Choroid plexus epithelial cell (primary cell): ENCODE measurements at places on chromosomes 12 and 14.

DNA sequence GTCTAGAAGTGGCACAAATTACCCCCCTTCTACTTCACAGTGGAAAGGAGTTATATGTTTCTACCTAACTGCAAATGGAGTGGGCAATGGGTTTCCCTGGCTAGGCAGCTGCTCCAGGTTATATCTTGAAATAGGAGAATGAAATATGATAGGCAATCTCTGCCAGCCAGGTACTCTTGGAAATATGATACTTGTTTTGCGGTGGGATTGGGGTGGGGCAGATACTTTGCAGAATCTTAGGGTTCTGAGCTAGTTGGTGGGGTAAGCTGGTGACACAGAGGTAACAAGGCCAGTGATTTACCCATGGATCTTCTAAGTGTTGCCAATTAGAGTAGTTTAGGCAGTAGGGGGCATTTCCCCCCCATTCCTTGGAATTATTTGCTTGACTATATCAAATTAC is 140.1 kb downstream of the ATP23 start:
- no peak for DNase-seq

- DNase-seq = no peak
These were observed 78.8 kb downstream of the C12orf75 start for GRCh38 chr12:105409279-105409678.

DNA sequence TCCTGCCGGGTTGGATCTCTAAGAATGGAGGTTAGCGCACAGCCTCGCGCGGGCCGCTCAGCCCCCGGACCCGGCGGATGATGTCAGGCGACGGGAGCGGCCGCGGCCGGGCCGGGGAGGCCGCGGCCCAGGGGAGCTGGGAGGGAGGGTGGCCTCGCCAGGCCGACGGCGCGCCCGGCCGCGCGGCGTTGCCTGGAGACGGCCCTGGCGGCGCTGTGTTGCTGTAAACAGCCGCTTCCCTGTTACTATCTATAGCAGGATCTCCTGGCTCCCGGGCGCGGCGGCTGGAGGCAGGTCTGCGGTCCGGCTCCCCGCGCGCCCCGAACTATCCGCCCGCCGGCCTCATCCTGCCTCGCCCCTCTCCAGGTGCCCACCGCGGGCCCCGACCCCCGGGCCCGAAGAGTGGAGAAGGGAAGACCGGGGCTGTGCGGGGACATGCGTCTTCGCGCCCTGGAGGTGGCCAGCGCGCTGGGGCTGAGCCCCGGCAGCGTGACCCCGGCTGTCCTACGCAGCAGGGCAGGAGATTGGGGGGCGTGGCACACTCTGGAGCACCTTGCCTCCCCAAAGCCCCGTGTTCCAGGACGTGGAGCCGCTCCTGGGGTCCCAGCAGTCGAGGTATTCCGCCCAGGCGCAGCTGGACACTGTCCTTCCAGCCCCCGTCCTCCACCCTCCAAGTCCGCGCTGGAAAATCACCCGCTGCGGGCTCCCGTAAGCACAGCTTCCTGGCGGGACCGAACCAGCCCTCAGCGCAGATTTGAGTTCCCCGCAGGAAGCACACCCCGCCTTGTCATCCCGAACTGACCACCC is 1.4 kb upstream of the FOS start:
- peak; percentile 96 for DNase-seq

DNA sequence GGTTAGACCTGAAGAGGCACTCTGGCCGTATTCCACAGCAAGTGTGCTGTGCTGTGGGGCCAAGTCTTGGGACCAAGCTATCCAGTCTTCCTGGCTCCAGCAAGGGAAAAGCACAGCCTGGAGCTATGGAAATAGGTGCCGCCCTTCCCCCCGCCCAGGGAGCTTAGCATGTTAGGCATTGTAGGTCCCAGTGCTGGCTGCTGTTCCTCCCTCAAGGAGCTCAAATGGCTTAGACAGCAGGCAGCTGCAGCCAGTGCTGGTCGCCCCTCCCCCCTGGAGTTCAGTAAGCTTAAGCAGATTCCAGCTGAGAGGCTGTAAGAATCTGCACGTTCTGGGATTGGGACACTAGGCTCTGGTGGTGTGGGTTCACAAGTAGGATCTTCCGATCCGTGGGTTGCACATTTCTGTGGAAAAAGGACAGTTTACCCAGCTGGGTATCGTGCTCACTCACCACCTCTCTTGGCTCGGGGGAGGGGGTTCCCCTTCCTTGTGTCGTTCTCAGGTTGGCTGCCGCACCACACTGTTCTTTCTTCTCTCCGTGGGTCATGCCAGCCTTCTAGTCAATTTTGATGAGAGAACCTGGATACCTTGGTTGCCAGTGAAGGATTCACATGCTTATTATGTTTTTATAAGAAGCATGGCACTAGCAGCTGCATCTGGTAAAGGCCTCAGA is 127.3 kb downstream of the CNTN1 start:
- DNase-seq = no peak

DNA sequence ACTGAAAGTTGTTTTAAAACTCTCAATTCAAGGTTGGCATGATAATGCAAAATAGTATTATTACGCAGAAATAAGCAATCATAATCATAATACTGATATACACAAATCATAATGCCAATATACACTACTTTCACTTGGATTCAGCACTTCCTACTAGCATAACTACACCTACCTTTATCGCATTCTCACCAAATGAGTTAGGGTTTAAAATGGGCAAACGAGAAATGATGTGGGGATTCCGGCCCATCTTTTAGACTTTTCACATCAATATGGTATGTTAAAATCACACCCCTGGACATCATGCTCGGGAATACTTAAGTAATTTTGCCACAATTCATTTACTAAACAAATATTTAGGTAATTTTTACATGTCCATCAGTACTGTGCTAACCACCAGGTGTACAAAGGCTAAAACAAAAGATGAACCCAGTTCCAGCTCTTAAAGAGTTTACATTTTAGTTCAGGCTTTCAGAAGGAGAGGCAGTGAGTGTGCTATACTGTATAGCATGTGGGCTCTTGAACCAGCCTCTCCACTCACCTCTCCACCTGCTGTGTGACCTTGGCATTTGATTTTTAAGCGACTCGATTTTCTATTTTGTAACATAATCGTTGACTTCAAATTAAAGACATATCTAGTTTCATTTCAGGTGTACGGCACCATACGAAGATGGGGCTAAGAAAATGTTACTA is 1.1 kb upstream of the USP15 start:
- no peak for DNase-seq

DNA sequence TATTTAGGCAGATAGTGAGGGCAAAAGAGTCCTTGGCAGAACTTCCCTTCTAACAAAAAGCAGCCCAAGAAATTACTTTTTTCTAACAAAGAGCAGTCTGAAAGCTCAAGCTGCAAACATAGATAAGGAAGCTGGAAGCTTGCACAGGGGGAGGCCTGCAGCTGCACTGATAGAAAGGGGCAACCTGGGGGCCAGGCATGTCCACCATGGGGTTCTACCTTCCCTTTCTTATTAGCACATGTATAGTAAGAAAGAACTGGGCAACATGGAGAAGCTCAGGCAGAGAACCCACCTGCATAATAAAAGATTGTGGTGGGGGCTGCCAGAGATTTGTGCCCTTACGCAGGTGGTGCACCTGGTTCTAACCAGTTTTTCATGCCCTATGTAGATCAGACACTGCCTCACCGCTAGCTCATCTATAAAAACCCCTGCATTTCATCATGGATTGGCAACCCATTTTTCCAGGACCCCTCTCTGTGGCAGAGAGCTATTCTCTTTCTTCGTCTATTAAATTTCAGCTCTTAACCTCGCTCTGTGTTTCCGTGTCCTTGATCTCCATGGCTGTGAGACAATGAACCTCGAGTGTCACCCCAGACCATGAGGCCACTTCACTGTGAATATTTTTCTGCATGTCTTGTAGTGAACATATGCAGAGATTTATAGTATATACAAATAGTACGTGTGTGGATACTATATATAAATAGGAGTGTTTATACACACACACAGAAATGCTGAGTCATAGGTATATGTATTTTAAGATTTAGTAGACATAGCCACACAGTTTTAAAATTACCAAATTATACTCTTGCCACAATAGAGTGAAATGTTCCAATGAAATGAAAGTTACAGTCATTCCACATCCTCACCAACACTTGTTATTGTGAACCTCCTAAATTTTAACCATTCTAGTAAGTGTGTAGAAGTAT is 53.0 kb downstream of the PEX5 start:
- no peak for DNase-seq

- peak; percentile 47 for DNase-seq
These were observed 50.9 kb downstream of the FBXO33 start for GRCh38 chr14:39381366-39381765.

DNA sequence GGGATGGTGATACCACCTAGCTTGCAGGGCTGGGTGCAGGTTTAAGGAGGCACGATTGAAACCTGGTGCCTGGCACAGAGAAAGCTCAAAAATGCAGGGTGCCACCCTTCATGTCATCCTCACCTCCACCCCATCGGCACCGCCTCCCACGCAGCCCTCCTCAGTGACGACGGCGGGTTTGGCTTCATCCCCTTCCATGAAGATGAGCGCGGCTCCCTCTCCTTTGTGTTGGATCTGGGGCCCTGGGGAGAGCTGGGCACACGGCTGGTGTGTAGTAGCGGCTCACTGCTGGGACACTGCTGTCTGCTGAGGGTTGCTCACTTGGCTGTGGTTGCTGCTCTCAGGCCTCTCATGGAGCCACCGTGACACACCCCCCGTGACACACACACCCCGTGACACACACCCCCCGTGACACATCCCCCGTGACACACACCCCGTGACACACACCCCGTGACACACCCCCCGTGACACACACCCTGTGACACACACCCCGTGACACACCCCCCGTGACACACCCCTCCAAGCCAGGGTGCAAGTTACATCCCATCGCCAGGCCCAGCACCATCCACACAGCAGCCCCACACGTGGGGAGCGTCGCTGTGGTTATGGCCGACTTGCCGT is 42.9 kb upstream of the FZD10 start:
- DNase-seq = no peak
